ENCODE measurements at places on chromosomes 12 and 14.

DNA sequence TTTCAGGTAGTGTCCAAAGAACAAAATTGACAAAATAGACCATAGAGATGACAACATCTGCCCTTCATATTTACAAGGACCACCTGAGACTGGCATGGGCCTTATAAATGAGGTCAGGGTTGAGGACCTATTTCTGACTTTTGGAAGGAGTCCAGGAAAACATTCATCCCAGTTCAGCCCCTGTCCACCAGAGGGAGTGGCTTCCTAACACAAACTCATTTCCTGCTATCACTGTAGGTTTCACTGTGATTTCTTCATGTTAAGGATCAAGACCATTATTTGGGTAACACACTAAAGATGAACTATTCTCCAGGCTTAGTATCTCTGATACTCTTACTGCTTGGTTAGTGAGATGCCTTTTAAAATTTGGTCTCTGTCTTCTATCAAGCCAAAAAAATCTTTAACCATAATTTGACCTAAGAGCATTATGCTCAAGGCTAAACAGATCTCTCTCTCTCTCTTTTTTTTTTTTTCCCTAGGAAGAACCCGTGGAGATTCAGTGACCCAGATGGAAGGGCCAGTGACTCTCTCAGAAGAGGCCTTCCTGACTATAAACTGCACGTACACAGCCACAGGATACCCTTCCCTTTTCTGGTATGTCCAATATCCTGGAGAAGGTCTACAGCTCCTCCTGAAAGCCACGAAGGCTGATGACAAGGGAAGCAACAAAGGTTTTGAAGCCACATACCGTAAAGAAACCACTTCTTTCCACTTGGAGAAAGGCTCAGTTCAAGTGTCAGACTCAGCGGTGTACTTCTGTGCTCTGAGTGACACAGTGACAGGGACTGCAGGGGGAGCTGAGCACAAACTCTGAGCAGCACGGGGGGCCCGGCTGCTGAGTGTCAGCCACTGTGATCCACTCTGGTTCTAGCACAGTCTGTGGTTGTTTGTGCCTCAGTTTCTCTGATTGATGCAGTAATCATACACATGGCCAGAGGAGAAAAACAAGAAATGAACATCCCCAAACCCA lies 267.6 kb upstream of the OR4E1 start:
- DNase-seq = no peak

- DNase-seq = peak; percentile 7
These were observed 79.7 kb downstream of the SPTB start for GRCh38 chr14:64800000-64800399.

DNA sequence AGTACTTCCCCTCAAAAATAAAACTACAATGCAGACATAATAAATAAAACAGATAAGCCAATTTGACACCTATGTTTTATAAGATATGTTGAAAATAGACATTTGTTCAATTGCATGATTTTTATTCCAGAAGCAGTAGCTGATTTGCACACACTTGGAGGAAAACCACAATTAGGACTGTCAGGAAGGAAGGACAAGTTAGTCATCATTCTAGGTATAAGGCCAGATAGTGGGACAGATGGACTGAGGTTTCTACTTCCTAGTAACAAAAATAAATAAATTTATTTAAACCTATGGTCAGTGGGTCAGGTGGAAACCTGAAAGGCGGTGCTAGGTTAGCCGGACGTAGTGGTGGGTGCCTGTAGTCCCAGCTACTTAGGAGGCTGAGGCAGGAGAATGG lies 141.8 kb upstream of the RASSF8 start:
- DNase-seq = no peak

GRCh38 chr12:90360300-90360699 lies 594.7 kb downstream of the CCER1 start:
- DNase-seq = no peak

- no peak for DNase-seq
These were observed 16.0 kb upstream of the MDM2 start for GRCh38 chr12:68791897-68792481.

- no peak for DNase-seq
These were observed 6.2 kb upstream of the DCN start for GRCh38 chr12:91188778-91189177.

DNA sequence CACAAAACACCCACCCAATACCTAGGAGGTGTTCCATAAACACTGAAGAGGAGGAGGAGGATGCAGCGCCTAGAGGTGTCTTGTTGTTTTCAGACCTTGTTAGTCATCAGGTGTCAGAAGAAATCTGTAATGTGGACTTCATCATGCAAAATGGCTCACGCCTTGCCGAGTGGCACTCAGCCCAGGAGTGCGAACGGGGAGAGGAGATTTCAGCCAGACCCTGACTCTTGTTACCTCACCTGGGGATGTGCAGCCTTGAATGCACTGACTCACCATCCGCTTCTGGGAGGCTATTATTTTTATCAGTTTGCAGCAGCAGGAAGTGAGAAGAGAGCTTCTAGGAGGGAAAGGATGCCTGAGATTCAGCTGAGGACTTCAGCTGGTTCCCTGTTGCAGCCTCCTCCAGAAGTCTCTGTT lies 48.2 kb upstream of the PLXNC1 start:
- DNase-seq = no peak

DNA sequence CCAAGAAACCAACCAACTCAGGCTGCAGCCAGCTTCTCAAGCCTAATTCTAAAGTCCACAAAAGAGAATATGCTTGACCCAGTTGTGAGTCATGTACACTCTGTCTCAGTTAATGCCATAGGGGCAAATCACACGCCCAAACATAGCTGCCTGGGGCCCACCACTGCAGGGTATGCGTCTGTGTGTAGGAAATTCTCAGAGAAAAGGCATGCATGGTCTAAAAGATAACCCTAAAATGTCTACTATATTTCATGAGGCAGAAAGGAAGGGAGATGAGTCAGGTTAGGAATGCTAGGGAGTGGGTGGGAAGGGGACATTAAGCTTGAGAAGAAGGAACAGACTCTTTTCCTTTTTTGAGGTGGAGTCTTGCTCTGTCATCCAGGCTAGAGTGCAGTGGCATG lies 22.3 kb upstream of the SPTLC2 start:
- DNase-seq = no peak

DNA sequence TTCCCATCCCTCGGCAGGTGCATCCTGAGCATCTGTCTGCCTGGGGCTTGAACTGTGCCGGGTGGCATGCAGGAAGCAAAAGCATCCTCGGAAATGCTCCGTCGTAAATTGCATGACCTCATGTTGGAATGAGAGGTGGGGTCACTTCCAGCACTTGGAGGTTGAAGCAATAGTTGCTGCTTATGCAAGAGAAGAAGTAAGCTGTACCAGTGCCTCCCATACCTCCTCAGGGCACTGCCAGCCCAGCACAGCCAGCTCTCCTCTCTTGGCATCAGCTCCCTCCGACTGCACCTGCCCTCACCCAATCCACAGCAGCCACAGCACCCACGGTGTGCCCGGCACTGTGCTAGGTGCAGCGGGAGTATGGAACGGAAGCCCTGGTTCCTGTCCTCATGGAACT lies 11.5 kb downstream of the TEAD4 start:
- no peak for DNase-seq

DNA sequence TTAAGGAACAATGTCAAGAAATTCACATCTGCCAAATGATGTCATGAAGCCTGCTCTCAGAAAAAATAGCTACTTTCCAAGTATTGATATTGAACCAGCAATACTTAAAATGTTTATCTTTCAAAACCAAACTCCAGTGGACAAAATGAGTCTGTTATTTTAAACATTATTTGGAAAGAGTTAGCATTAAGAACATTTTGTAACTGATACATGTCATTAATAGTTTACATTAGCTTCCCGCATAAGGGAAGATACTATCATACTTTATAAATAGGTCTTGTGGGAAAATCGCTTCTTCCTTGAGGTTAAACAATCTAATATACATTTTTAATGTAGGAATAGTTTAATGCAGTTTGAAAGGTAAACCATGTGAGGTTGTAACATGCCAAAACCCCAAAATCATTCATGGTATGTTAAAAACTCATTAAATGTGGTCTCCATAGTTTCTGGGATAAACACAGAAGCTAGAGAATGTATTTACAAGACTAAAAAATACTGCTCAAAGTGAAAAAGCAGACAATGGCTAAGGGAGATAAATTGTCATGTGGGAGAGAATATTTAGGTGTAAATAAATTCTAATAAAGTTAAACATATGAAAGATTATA lies 73.4 kb upstream of the ATP2B1 start:
- DNase-seq = no peak

DNA sequence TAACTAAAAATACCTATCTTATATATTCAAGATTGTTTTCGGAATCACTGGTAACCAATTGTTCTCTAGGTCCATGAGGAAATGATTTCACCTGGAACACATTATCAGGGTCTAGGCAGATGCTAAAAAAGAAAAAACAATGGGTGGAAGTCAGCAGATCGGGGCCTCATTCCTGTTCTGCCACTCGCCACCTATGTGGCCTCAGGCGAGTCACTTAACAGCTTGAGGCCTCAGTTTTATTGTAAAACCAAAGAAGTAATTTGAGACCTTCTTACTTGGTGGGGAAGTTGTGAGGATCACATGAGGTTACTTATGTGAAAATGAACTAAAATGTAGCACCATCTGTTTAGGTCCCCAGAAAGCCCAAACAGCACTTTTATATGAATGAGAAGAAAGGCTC lies 6.2 kb upstream of the RNASE10 start:
- peak; percentile 71 for DNase-seq

GRCh38 chr12:98483621-98484503 lies 31.5 kb upstream of the TMPO start:
- no peak for DNase-seq

GRCh38 chr12:52011602-52012214 lies 5.0 kb downstream of the TAMALIN start:
- DNase-seq = no peak

GRCh38 chr12:2345902-2346301 lies 293.1 kb downstream of the CACNA1C start:
- DNase-seq = no peak

DNA sequence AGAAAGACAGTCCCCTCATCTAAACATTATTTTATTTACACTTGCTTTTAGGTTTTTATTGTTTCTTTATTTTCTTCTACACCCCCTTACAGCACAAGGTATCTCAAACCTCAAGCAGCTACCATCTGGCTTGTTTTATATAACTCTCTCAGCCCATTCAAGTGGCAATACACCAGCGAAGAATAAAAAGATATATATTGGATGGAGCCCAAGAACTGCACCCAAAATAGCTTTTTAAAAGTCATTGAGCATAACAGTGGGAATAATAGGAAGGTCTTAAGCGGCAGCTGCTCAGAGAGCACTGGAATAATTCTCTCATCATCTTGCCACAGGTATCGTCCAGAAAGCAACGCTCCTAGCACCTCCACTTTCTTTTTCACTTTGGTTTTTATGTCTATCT lies 322.5 kb downstream of the SYT1 start:
- no peak for DNase-seq

- no peak for DNase-seq
These were observed 193.7 kb downstream of the KIF26A start for GRCh38 chr14:104331871-104332605.

GRCh38 chr12:72075891-72076557 lies 137.4 kb downstream of the TPH2 start:
- no peak for DNase-seq

- DNase-seq = no peak
These were observed 373.0 kb downstream of the ALG10 start for GRCh38 chr12:34395056-34396005.

- no peak for DNase-seq
These were observed 74.3 kb downstream of the PLEKHA5 start for GRCh38 chr12:19203539-19204506.

DNA sequence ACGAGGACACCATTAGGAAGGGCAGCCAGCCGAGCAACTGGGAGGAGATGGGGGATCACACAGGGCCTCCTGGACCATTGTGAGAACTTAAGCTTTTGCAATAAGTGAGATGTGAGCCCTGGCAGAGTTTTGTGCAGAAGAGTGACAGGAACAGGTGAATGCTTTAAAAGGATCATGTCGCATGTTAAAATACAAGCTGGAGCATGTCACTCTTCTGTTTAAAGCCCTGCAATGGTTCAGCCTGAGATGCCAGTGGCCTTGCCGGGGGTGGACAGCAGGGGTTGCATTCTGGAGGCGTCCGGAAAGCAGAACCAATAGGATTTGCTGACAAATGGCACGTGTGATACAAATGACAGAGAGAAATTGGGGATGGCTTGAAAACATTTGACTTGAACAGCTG lies 137.5 kb upstream of the RFLNA start:
- DNase-seq = no peak

- DNase-seq = peak; percentile 70
These were observed 46.4 kb upstream of the CNOT2 start for GRCh38 chr12:70196811-70197281.

GRCh38 chr14:55841625-55842024 lies 261.6 kb downstream of the KTN1 start:
- DNase-seq = no peak

DNA sequence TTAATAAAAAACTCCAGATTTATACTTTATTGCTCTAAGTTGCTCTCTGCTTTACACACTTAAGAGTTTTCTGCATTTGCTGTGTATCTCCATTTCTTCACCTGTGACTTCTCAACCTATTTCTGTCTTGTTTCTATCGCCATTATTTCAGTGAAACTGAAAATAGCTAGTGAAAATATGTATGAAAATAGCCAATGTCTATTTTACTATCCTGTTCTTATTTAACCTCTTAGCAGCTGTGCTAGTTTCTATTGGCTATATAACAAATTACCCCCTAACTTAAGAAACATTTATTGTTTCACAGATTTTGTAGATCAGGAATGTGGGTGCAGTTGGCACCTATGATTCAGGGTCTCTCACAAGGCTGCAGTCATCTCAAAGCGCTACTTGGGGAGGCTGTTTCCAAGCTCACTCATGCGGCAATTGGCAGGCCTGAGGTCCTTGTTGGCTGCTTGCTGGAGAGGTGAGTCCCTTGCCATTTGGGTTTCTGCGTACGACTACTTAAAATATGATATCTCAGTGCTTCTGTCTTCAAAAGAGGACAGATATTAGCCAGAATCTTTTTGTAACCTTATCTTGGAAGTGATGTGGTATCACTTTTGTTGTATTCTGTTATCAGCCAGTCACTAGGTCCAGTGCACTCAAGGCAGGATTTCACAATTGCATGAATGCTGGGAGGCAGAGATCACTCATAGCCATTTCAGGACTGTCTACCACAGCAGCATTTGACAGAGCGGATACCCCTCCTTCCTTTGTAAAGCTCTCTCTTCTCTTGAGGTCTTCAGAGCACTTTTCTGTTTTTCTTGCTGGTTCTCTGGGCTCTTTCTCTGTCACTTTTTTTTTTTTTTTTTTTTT lies 7.2 kb downstream of the ERC1 start:
- no peak for DNase-seq

- DNase-seq = no peak
These were observed 215.6 kb downstream of the SLC6A15 start for GRCh38 chr12:84696908-84697540.

- no peak for DNase-seq
These were observed 527.7 kb downstream of the FUT8 start for GRCh38 chr14:65940056-65940735.

DNA sequence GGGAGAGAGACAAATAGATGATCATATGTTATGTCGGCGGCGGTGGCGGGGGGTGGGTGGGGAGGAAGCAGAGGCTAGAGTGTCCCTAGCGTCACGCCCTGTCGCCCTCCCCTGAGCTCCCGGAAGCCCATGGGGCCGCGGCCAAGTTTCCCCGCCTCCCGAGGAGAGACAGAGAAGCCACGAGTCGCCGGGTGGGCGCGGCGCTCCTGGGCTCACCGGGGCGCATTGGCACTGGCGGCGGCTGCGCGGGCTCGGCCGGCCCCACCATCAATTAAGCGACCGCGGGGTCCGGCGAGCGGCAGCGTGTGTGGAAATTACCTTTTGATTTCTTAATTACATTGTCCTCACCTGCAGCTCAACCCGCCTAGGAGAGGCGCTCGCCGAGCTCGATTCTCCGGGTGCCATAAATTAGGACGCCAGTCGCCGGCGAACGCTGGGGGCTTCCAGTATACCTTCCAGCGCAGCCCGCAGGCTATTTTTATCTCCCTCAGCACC lies 119.9 kb upstream of the LHX5 start:
- no peak for DNase-seq

GRCh38 chr12:110565894-110566871 lies 16.9 kb downstream of the PPTC7 start:
- DNase-seq = no peak
